ENCODE measurements at places on chromosomes 13 and 19.

GRCh38 chr13:69553976-69554375 lies 553.6 kb upstream of the ATXN8OS start:
- no peak for DNase-seq

- DNase-seq = no peak
These were observed 1171.9 kb downstream of the EFNB2 start for GRCh38 chr13:105363261-105364190.

GRCh38 chr13:101892296-101892695 lies 439.8 kb downstream of the ITGBL1 start:
- DNase-seq = no peak

DNA sequence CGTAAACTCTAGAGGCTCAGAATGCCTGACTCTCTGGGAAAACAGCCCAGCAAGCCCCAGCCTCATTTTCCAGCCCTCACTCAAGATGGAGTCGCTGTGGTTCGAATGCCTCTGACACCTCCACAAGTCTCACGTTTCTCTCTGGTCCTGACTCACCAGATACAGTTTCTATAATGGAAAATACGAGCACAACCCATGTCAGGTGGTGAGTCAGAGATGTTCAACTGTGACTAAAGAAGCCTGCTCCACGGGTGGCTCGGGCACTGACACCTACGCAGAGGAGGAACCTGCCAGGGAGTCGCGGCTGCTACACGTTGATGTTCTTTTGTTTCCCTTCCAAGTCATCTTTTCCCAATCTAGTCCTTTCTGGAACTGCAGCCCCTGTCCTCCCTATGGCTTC lies 87.1 kb upstream of the STK24 start:
- no peak for DNase-seq

DNA sequence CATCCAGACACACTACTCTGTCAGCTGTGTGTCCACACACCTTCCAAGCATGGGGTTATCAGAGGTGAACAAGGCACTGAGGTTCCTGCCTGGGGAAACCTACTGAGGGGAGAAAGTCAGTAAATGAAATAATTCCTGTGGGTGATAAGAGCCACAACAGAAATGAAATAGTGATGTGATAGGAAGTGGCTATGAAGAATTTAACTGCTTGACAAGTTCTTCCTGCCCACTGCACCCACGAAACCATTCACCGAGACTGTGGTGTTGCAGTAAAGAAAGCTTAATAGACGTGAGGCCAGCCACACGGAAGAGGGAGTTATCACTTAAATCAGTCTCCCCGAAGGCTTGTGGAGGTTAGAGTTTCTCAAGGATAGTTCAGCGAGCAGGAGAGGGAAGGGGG lies 353.1 kb downstream of the UQCRFS1 start:
- no peak for DNase-seq

DNA sequence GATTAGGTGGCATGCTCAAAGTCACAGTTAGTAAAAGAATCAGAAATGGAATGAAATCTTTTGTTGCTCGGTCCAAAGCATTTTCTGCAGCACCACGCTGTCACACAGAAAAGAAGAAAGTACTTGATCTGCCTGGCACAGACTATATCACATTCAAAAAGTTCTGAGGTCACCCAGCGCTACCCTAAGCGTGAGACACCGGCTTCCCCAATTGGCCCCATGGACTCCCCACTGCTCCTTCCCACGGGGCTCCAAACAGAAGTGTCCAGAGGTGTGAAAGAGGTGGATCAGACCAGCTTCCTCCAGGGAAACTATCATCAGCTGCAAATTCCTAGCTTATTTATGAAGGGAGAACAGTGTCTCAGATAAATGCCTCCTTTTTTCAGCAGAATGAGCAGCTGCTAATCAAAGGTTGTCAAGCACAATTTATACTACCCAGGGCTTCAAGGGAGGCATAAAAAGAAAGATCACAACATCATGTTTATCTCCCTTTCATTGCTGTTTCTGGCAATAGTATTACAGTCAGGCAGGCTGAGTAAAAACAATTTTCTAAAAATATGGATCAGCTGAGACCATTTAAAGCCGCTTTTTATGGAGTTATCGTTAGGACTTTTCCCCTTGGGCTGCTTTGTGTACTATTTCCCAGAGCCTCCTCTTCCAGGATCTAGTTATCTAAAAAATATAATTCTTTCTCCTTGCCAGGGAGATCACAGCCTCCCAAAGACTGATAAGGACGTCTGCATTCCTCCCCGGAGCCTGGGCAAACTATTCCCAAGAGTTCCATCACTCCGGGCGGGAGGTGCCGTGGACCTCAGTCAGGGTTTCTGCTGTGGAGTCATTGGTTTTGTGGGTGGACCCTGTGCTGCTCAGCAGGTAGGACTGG lies 208.0 kb downstream of the LHFPL6 start:
- DNase-seq = no peak

DNA sequence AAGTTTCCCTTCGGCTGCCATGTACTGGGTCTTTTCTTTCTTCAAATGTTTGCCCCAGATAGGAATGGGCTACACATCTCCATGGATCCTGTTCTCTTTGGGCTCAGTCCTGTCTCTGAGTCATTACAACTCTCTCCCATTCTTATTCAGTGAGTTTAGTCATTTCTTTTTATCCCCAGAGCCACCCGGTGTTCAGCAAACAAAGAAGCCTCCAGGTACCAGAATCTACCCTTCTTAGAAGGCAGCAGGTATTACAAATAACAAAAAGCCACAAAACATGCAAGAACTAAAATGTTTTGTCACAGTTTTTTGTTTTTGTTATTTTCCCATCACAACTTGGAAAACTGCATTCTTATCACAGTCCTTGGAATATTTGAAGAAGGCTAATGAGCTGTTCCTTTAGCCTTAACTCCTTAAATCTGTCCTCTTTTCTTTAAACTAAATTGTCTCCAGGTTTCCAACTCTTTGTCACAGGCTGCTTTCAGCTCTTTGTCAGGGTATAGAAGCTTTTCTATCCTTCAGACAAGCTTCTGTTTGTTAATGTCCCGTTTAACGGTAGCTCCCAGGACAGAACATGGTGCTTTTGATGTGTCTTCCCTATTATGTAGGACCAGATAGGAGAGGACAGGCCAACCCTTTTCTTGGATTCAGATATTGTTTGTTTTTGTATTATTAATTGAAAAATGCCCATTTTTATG lies 215.5 kb upstream of the HTR2A start:
- DNase-seq = no peak

DNA sequence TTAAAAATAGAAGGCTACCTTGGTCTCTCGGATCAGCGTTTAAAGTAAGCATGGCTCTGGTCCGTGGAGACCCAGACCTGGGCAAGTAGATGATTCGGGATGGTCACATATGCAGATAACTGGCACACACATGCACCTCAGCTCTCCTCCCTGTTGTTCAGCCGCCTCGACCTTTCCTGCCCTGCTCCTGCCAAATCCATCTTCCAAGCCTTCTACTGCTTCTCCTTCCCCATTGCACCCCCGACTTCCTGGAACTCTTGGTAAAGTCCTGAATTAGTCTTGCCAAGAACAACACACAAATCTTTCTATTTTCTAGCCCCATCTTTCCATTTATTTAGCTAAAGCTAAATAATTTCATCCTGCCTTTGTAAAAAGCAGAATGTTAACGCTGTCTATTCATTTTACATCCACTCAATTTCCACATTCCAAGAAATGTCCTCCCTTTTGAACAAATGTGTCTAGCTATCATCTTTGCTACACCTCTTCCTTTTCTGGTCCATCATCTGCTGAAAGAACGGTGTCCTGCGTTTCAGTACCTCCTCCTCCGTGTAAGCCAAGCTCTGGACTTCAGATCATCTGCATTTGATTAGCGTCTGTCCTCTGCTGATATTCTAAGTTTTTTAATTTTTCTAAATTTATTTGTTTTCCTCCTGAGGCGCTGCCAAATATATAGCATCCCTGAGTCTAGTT lies 92.5 kb downstream of the ZIC5 start:
- DNase-seq = no peak

DNA sequence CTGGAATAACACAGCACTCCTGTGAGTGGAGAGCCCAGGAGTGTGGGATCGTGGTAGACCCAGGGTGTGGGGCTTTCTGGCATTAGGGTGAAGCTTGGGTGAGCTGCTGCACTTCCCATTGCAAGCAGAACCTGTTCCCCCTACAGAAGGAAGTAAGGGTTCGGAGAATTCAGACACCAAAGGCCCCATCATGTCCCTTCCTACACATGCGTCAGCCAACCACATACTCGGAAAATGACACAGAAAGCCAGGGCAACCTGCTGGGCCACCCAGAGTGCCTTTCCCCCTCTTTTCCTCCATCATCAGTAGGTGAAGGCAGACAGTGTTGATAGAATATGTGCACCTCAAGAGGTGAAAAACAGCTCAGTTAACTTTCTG lies 42.9 kb downstream of the GGACT start:
- DNase-seq = no peak

DNA sequence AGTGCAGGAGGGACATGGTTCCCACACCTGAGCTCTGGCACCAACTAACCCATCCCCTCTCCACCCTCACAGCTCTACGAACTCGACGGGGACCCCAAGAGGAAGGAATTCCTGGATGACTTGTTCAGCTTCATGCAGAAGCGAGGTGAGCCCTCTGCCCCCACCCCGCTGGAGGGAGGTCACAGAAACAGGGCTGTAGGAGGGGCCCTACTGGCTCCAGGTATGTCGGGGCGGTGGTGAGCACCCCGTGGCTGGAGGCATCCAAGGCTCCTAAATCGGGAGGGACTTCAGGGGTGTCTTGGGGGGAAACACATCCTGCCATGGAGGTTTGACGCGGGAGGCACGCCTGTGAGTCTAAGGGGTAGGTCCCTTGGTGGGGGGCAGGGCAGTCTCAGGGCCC lies 24.1 kb upstream of the WDR18 start:
- DNase-seq = no peak

- DNase-seq = no peak
These were observed 305.1 kb upstream of the SLC10A2 start for GRCh38 chr13:103371271-103371670.

GRCh38 chr13:27583645-27584044 lies 36.7 kb downstream of the LNX2 start:
- DNase-seq = no peak

DNA sequence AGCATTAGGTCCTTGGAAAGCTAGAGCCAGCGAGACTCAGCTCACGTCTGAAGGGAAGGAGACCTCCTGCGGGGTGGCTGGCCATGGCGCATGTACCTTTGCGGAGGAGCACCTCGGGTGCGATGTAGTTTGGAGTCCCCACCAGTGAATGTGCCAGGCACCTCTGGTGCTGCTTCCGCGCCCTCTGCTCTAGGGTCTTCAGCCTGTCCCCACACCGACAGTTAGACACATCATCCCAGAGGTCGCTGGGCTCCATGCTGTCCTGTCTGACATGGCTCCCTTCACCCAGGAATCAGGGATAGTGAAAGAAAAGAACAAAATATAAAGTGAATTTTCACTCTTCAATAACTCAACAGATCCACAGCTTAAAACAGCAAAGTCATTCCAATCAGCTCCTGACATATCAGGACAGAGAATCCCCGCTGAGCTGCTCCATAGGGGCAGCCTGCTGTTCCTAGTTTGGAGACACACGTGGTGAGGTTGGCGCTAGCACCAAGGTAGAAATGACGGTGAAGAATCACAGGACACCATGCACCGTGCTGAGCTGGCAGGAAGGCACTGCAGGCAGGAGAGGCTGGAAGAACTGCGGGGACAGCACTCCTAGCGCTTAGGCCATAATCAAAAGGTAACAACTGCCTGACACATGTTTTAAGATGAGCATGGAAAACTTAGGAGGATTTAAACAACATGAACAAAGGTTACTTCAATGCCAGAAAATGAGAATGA lies 79.0 kb upstream of the XPO4 start:
- no peak for DNase-seq

DNA sequence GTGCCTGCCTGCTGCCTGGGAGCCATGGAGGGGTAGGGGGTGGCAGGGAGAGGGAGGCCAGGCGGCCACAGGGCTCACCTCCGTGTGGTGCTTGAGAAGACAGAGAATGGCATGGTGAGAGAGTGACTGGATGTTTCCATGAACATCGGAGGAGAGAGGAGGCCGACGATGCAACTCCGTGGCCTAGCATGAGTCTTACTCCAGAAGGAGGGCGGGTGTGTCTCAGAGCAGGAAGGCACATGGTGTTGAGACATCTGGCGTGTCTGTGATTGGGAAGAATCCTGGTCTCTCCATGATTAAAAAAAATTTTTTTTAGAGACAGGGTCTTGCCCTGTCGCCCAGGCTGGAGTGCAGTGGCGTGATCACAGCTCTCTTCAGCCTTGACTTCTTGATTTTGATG lies 5.1 kb downstream of the IRGC start:
- DNase-seq = no peak

DNA sequence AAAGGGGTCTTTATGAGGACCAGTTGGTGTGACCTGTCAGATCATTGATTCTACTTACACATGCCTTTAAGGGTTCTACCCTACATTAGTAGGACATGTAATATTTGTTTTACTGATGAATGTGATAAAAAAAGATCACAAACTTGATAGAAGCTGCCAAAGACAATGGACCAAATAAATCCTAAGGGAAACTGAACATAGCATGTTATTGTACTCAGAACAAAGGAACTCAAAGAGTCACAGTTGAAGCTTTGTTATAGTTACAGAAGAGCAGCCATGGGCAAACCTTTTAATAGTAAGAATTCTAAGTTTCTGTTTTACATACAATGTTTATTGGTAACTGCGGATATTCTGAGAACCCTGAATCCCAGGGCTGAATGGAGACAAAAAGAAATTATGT lies 780.1 kb downstream of the SLITRK6 start:
- DNase-seq = no peak

DNA sequence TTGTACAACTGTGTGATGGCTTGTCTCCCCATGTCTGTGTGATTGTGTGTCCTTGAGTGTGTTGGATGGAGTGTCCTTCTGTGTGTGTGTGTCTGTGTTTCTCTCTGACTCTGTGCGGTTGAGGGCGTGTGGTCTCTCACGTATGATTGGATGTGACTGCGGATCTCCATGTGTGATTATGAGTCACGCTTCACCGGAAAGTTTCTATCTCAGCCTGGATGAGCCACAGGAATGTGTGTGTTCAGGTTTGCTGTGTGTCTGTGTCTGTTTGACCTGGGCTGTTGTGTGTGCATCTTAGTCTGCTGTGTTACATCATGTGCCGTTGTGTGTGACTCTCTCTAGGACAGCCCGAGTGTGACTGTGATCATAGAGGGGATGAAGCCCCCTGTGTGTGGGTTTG lies 15.5 kb upstream of the ZNF835 start:
- no peak for DNase-seq

GRCh38 chr13:59354665-59355369 lies 808.9 kb downstream of the DIAPH3 start:
- DNase-seq = no peak
